Activated CD4-positive, alpha-beta T cell treated with anti-CD3 and anti-CD28 coated beads for 24 hours (primary cell): ENCODE measurements at places on chromosomes 5 and 9.

- no peak for DNase-seq
These were observed 43.8 kb downstream of the NDFIP1 start for GRCh38 chr5:142152384-142152732.

GRCh38 chr5:129652349-129653056, 95.4 kb upstream of the MINAR2 start:
- no peak for DNase-seq

GRCh38 chr9:117400171-117400570, 14.7 kb downstream of the ASTN2 start:
- DNase-seq = no peak

DNA sequence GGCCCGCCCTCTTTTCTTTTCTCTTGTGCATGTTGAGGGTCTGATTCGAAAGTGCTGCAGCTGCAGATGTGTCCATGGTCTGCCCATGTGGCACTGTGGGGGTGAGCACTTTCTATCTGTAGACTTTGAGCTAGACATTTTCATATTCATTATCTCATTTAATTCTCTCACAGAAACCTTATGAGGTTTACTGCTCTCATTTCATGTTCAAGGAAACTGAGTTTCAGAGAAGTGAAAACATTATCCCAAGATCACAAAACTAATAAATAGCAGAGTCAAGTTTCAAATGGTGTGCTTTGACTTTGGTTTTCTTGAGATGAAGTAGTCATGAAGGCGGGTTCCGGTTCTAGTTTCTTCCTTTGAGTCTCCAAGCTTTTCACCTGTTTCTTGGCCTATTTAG, 536.5 kb upstream of the ZNF462 start:
- DNase-seq = no peak

GRCh38 chr9:129430940-129431643, 189.8 kb downstream of the C9orf50 start:
- no peak for DNase-seq

DNA sequence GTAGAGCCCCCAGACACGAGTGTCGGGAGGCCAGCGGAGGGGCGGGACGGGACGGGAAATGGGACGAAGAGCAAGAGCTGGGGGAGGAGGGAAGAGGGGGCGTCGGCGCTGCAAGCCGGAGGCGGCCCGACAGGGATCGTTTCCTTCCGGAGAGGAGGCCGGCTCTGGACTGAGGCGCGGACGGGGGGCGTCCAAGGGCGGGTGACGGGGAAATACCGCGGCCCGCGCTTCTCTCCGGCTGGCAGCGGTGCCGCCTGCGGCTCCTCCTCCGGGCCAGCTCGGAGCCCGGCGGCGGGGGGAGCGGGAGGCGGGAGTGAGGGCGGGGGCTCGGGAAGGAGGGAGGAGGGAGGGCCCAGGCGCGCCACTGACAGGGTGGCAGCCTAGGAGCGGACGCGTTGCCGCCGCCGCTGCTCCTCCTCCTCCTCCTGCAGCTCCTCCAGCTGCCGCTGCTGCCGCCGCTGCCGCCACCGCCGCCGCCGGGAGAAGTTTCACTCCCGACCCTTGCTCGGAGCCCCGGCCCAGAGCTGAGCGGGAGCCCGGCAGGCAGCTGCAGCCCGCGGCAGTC, at the start of gene CHSY3:
CHSY3 (plus strand) TSS at position 364 of the 565 bp plus-strand sequence.
- peak; percentile 22 for DNase-seq

DNA sequence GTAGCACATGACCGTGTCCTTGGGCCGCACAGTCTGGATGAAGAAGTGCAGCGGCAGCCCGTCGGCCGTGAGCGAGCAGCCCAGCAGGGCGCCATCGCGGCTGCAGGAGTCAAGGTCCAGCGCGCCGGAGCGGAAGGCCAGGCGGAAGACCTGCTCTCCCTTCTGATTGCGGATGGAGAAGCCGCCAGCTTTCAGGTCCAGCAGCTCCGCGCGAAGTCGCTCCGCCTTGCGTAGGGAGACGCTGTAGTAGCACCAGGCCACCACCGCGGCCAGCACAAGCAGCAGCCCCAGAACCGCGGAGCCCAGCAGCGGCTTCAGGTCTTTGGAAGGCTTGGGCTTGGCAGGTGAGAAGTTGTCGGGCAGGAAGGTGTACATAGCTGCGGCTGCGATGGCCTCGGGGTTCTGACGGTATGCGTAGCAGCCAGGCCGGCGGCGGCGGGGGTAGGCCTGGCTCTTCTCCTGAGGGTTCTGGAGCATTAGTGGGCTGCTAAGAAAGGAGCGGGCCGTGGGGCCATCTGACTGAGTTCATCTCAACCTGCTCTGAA, 4.2 kb downstream of the MYORG start:
- no peak for DNase-seq

- DNase-seq = no peak
These were observed 25.5 kb downstream of the OR2V1 start for GRCh38 chr5:181105391-181106025.

- no peak for DNase-seq
These were observed 99.1 kb downstream of the BNC2 start for GRCh38 chr9:16771356-16771755.

GRCh38 chr5:135149956-135150723, 116.1 kb upstream of the PITX1 start:
- DNase-seq = no peak

DNA sequence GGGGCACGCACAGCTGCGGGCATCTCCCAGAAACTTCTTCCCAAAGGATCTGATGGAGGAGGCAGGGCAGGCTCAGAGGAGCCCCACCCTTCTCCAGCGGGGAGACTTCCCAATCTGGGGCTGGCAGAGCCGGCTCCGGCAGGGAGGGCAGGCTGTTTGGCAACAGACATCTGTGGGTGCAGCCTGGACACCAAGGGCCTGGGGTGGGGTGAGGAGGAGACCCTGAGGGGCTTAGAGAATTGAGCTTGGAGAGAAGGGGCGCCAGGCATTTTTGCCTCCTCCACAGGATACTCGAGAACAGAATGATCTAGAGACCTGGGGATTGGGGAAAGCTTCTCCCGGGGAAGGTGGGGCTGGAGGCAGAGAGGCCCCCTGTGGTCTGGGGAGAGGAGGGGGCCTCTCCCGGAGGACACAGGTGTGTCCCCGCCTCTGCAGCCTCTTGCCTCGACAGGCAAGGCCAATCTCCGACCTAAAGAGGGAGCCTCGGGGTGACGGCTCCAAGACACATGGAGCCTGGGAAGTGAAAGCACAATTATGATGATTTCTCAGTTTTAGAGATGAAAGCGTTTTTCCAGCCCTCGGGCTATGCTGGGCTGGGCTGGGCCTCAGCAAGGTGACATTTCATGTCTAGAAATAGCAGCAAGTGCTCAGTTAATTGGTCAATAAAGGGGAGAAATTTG, 8.4 kb downstream of the LHX3 start:
- DNase-seq = no peak

- DNase-seq = no peak
These were observed 146.3 kb downstream of the RORB start for GRCh38 chr9:74643303-74643923.

GRCh38 chr9:83933790-83934189, 12.6 kb upstream of the KIF27 start:
- no peak for DNase-seq

DNA sequence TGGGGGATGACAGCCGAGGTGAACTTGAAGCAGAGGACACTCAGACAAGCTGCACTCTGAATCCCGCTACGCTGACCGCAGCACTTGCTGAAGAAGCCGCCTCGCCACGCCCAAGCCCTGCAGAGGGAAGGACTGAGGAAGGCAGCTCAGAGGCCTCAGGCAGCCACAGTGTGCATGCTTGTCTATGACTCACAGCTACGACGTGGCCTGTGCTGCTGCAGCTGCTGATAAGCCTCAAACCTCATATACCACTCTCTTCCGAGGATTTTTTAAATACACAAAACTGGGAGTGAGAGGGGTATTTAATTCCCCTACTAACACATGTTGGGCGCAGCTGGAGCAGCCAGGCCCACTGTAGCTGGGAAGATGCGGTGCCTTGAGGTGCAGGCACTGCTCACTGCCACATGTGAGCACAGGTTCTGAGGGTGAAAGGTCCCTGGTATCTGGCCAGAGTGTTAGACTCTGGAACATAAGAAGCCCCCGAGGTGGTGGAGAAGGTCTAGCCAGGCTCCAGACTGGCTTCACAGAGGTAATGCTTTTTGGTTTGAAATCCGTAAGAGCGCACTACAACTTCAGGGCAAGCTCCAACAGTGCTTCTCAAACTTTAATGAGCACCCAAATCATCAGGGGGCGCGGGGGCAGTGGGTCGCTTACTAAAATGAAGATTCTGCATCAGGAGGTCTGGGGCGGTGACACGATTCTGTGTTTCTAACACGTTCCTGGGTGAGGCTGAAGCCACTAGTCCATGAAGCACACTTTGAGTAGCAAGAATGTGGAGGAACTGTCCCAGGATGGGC, 196.8 kb downstream of the AUH start:
- peak; percentile 52 for DNase-seq
